Pulmonary artery endothelial cell (primary cell): ENCODE measurements at places on chromosomes 3 and 15. TPM values are rescaled to one million over a fixed set of nuclear protein-coding genes. Genes with fewer than 3 reads are reported as not detected.

DNA sequence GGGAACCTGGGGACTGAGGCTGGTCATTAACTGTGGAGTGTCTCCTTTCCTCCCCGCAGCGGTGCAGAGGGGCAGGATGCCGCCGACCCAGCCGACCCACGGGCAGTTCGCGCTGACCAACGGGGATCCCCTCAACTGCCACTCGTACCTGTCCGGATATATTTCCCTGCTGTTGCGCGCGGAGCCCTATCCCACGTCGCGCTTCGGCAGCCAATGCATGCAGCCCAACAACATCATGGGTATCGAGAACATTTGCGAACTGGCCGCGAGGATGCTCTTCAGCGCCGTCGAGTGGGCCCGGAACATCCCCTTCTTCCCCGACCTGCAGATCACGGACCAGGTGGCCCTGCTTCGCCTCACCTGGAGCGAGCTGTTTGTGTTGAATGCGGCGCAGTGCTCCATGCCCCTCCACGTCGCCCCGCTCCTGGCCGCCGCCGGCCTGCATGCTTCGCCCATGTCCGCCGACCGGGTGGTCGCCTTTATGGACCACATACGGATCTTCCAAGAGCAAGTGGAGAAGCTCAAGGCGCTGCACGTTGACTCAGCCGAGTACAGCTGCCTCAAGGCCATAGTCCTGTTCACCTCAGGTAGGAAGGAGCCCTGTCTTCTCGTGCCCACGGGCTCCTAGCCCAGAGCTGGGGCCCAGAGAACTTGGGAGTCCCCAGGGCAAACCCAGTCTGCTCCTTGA is 3.7 kb downstream of the NR2F2 start:
- no peak for DNase-seq

DNA sequence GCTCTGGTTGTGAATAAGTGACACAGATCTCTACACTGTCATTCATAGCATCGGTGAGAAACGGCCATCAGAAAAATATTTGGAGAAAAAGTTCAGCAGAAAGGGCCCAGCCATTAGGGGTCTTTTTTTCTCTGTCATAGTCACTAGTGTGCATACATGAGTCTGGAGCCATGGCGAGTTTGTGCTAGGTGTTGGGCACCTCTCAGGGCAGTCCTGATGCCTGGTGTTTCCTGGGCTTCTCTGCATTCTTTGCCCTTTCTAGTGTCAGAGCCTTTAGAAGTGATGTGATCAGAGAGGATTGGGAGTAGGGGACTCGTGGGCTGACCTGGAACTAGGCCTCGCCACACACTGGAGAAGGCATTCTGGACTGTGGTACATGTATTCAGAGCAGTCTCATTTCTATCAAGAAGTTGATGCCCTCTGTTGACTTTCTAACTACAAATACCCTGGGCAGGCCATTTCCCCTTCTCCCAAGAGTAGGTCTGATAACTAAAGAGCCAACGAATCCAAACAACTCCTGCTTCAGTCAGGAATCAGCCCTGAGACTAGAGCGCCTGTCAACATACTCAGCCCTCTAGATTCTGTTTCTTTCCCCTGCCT is 1.6 kb downstream of the KY start:
- no peak for DNase-seq

GRCh38 chr3:177580437-177580836 is 383.2 kb upstream of the TBL1XR1 start:
- DNase-seq = no peak

DNA sequence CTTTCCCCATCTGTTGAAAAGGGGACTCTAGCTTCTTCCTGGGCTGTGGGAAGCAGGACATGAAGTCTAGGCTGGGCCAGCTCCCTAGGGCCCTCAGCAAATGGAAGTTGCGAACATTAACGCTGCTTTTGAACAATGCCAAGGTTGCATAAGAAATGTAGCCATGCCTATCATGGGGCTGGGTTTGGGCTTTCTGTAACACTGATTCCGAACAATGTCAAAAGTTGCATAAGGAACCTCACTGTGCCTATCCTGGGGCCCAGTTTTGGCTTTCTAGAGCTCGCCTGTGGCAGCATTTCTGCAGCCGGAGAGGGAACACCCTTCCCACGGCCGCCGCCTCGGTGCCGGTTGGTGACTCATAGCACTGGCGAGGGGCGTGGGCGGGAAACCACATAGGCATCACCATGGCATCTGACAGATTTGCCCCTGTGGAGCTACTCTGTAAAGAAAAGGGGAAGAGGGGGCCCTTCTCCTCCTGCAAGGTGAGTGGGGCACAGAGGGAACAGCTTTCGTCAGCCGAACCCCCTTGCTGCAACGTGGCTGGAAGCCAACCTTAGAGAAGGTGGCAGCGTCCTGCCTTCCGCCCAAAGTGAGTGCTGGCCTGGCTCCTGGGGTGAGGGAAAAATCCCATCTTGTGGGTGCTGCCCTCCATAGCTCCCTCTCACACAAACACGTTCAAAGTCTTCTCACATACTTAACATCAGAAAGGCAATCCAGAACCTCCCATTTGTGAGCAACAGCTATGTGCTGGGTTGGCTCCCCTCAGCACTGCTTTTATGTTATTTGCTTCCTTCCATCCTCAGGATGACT is 46.6 kb upstream of the ATP2B2 start:
- no peak for DNase-seq

DNA sequence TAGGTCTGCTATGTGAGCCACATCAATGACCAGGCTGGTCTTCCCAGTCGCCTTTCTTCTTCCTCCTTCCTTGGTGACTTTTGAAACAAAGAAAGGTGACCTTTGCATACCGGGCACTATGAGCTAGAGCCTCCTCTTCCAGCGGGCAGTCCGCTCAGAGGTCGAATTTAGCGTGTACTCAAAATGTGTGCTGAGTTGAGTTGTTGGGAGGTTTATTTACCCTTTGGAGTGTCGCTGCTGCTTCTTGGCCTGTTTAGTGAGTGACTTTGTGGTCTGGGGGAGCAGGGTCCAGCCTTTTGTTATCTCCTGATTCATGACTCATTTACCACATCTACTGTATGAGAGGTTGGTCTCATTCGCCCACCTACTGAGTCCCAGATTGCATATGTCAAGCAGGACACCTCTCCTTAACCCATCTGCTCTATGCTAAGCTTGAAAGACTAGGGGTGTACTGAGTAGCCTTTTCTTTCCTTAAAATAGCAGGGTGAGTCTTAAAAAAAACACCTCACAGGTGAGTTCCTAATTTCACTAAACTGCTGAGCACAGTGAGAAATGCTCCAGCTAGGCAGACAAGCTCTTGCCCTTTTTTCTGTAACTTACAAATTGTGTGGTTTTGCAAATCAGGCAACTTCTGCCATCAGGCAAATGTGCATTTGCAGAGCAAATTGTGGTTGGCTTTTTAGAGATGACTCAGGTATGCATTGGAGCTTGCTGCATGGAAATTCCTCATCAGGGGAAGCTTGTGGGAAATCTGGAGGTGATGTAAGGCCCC is 3.2 kb upstream of the SIAH2 start:
- no peak for DNase-seq

- no peak for DNase-seq
Observed at GRCh38 chr15:97708252-97708651, 252.3 kb upstream of the ARRDC4 start.

GRCh38 chr3:124269619-124270018 is 277.7 kb upstream of the ROPN1 start:
- no peak for DNase-seq

TTLL13 gene
- total RNA-seq = 0.04 TPM in 1 of 2 replicates, not detected in the other

LMAN1L gene
- total RNA-seq = not detected in 2 replicates

GDPGP1 gene
- total RNA-seq = 7.3 and 10.2 TPM in 2 replicates
